ENCODE measurements at places on chromosomes 7 and 10. TPM values are rescaled to one million over a fixed set of nuclear protein-coding genes. Genes with fewer than 3 reads are reported as not detected.
A peak's percentile ranks its signal among the peaks of the same experiment; 100 is the strongest.

GRCh38 chr10:287814-288213, 152.6 kb downstream of the ZMYND11 start:
- H3K27me3 ChIP-seq = no peaks in the 10 kb centered on the region
- no peak overlapping the region for H3K4me3 ChIP-seq
- H3K27ac ChIP-seq = no peak overlapping the region
- peaks cover 20% of the 10 kb centered on the region for H3K4me1 ChIP-seq

DNA sequence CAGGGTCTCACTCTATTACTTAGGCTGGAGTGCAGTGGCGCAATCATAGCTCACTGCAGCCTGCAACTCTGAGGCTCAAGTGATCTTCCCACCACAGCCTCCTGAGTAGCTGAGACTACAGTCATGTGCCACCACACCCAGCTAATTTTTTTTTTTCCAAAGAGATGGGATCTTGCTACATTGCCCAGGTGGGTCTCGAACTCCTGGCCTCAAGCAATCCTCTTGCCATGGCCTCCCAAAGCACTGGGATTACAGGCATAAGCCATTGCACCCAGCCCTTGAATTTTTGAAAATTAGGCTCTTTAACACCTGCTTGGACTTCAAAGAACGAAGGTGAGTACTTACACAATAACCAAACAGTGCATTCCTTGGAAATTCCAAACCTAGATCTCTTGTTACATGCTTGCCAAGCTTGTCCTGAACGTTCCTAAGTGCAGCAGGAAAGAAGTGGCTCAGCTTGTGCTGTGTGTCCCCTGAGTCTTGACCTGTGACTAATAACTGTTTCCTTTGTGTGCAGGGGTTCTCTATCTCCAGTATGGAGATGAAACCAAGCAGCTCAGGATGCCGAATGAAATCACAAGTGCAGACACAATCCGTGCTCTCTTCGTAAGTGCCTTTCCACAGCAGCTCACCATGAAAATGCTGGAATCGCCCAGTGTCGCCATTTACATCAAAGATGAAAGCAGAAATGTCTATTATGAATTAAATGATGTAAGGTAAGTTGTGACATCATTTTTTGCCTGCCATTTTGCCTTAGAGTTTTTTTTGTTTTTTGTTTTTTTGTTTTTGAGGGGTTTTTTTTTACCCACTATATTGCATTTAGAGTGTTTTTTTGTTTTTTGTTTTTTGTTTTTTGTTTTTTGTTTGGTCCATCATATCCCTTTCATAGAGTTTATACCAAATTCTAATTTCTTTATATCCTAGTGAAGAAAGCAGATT, 223.8 kb downstream of the KIAA1217 start:
- H3K27me3 ChIP-seq = no peaks in the 10 kb centered on the region
- no peak overlapping the region for H3K4me3 ChIP-seq
- H3K36me3 ChIP-seq = no peaks in the 10 kb centered on the region

DNA sequence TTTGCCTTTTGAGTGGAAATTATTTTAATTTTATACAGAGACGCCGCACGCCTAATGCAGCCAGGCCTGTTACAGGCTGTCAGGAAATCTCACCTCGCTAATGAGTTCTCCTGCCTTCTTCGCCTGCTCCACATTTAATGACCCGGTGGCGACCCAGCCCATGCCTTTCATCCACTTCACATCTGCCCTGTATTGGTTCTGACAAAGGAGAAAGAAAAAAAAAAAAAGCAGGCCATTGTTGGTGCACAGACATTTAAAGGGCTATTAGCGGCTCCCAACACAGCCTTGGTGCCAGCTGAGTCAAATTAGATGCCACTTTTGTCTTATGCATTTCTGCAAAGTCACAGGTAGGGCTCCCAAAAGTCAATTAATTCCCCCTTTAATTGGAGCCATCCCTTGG, 43.3 kb downstream of the NRAP start:
- no peaks in the 10 kb centered on the region for H3K36me3 ChIP-seq
- H3K27ac ChIP-seq = no peak overlapping the region
- H3K27me3 ChIP-seq = no peaks in the 10 kb centered on the region
- no peaks in the 10 kb centered on the region for H3K4me1 ChIP-seq
- no peak overlapping the region for H3K4me3 ChIP-seq

GRCh38 chr10:32210306-32211045, 136.5 kb downstream of the EPC1 start:
- no peaks in the 10 kb centered on the region for H3K4me1 ChIP-seq
- H3K27me3 ChIP-seq = no peaks in the 10 kb centered on the region
- no peak overlapping the region for H3K27ac ChIP-seq

DNA sequence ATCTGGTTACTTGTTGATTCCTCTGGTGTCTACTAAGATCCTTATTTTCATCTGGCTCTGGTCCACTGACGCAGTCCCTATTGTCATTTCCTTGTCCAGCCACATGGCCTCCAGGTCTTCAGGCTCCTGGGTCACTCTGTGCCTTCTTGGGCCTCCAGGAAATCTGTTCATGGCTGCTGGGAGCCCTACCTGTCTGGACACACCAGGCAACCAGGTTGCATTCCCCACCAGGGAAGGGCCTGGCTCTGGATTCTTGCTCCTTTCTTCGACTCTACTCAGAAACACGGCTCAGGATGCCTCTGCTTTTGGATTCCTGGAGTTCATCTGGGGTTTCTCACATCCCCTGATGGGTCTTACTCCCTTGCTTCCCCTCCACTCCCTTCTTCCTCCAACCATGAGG, 8.0 kb upstream of the PPIF start:
- no peak for DNase-seq
- peaks cover 14% of the 10 kb centered on the region for H3K4me1 ChIP-seq
- H3K4me3 ChIP-seq = no peak overlapping the region
- no peaks in the 10 kb centered on the region for H3K36me3 ChIP-seq

DNA sequence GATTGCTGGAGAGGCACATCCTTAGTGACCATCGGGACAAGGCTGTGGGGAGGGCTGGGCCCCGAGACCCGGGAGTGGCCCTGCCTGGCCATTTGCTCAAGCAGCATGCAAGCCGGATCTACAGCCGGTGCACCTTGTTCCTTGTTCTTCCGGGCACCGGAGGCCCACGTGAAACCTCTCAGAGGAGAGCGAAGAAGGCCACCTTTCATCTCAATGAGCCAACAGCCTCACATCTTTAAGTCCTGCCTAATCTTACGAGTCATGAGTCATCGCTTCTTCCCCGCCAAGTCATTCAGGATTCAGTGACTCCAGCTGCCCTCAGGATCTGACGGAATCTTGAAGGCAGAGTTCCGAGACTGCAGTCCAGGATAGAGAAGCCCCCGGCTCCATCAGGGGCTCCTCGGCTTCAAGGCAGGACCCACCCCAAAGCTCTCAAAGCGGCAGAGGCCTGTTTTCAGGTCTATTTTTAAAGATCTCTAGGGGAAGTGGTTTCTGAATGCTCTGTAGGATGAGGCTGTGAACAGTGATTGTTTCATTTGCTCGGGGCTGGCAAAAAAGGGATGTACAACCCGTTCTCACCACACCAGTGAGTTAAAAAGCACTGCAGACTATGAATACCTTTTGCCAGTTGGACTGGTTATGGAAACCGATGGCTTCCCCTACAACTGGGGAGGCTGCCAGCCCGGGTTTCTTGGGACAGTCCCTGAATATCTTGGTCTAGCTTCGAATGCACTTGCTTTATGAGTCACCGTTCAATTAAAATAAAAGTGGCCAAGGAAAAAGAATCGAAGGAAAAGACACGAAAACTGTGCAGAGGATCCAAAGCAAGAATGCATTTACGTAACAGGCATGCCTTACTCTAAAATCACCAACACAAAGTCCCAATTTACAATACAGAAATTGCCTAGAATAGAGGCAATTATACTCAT, 57.2 kb upstream of the ECHDC3 start:
- H3K36me3 ChIP-seq = no peaks in the 10 kb centered on the region
- H3K4me3 ChIP-seq = peak overlapping the region; percentile 74
- H3K27me3 ChIP-seq = no peaks in the 10 kb centered on the region
- DNase-seq = peak; percentile 33

- H3K27me3 ChIP-seq = no peaks in the 10 kb centered on the region
- H3K4me3 ChIP-seq = no peak overlapping the region
- DNase-seq = no peak
- H3K36me3 ChIP-seq = no peaks in the 10 kb centered on the region
- H3K4me1 ChIP-seq = peaks cover 38% of the 10 kb centered on the region
- no peak overlapping the region for H3K27ac ChIP-seq
Measured at GRCh38 chr7:92231-92674, 100.1 kb upstream of the FAM20C start.

DNA sequence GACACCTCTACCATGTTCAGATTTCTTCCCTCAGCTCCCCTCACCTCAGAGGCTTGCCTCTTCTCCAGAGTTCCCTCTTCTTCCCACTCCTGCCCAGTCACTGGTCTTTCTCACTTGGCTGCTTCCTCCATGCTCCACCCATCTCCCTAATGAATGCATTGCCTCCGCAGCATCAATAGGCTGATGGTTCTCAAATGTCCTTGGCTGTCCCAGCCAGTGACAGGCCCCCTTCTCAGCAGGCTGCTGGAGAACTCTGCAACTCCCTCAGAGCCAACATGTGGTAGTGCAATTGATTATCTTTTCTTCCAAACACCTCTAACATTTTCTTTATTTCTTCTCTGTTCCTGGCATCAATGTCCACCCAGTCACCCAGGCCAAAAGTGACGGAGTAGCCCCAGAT, 218.2 kb downstream of the RELN start:
- no peak overlapping the region for H3K4me3 ChIP-seq
- no peaks in the 10 kb centered on the region for H3K36me3 ChIP-seq
- DNase-seq = no peak
- H3K27me3 ChIP-seq = no peaks in the 10 kb centered on the region
- no peaks in the 10 kb centered on the region for H3K4me1 ChIP-seq

DNA sequence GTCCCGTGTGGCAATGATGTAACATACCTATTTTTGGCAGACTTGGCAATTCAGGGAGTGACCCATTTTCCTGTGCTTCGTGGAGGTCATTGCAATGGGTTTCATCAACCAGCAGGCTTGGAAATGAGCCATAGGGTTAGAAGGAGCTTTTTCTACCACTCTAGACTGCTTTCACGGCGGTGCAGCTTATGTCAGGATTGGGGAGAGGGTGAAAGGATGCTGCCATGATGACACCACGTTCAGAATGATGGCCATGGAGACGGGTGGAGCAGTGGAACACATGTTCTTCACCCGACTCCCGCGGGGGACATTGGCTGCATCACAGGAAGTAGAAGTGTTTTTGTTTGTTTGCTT, 220.2 kb downstream of the EMX2 start:
- no peaks in the 10 kb centered on the region for H3K4me1 ChIP-seq
- DNase-seq = no peak
- H3K27ac ChIP-seq = no peak overlapping the region
- H3K27me3 ChIP-seq = no peaks in the 10 kb centered on the region

GRCh38 chr7:40279991-40280390, 145.2 kb downstream of the SUGCT start:
- H3K4me3 ChIP-seq = no peak overlapping the region
- DNase-seq = no peak
- no peaks in the 10 kb centered on the region for H3K4me1 ChIP-seq
- no peaks in the 10 kb centered on the region for H3K27me3 ChIP-seq
- no peaks in the 10 kb centered on the region for H3K36me3 ChIP-seq

GRCh38 chr7:115879171-115879570, 151.4 kb downstream of the TFEC start:
- DNase-seq = no peak
- no peak overlapping the region for H3K4me3 ChIP-seq
- no peaks in the 10 kb centered on the region for H3K27me3 ChIP-seq
- H3K36me3 ChIP-seq = no peaks in the 10 kb centered on the region

Gene BAIAP2L1
- total RNA-seq = 0.63 TPM

Gene ABCA13
- total RNA-seq = not detected

Gene AUTS2
- total RNA-seq = 101 TPM

Gene STK31
- 1.5 TPM for total RNA-seq

Data from thoracic aorta (tissue), 2 donors.